ENCODE measurements at places on chromosomes 12 and 14. TPM values are rescaled to one million over a fixed set of nuclear protein-coding genes. Genes with fewer than 3 reads are reported as not detected.

Gene ADAMTS20
- 0.24 TPM for total RNA-seq

Gene CLEC1B
- total RNA-seq: not detected

Gene CFAP73
- not detected for total RNA-seq

Gene GYS2
- not detected for total RNA-seq

Gene OVCH1
- not detected for total RNA-seq

Gene POTEG
- total RNA-seq: 0.35 TPM

Gene YARS2
- 28.4 TPM for total RNA-seq

Gene RND1
- 0.11 TPM for total RNA-seq

Gene KRT71
- total RNA-seq: not detected

Gene RERG
- total RNA-seq: 0.61 TPM

Gene PRR13
- 106 TPM for total RNA-seq

Gene TSPAN19
- total RNA-seq: 0.69 TPM

Gene TEX52
- total RNA-seq: not detected

Gene SPX
- total RNA-seq: 2.6 TPM

Gene SERPINA10
- not detected for total RNA-seq

Gene CTSG
- not detected for total RNA-seq

Gene NGB
- total RNA-seq: not detected

Gene GARIN6
- total RNA-seq: not detected

Gene IFNG-AS1
- total RNA-seq: not detected

Gene CLEC4E
- total RNA-seq: not detected

Gene NUP107
- total RNA-seq: 75.4 TPM

Gene IL31
- not detected for total RNA-seq

Gene MYF6
- total RNA-seq: not detected

Gene KCNK10
- 0.69 TPM for total RNA-seq

Gene IQSEC3
- not detected for total RNA-seq

Gene SMIM41
- not detected for total RNA-seq

Gene KHNYN
- 30.9 TPM for total RNA-seq

Gene ARHGEF40
- 16.0 TPM for total RNA-seq

Gene RD3L
- total RNA-seq: not detected

Gene HVCN1
- total RNA-seq: 2.1 TPM

Gene KRT2
- not detected for total RNA-seq

Gene NT5DC3
- 34.6 TPM for total RNA-seq

Gene WNT5B
- 0.53 TPM for total RNA-seq

Gene CCDC88C
- total RNA-seq: 6.4 TPM

Gene IGF1
- total RNA-seq: 7.5 TPM

Gene VWF
- total RNA-seq: 0.37 TPM

Gene CLEC4D
- total RNA-seq: not detected

Gene CCDC177
- total RNA-seq: 0.05 TPM

Gene KCNJ8
- total RNA-seq: not detected

Gene C12orf54
- not detected for total RNA-seq

Gene VRTN
- total RNA-seq: not detected

Gene NEUROD4
- not detected for total RNA-seq
